ENCODE measurements at places on chromosomes 4 and X.

- no peak for DNase-seq
These were observed 7.9 kb upstream of the KLHL8 start for GRCh38 chr4:87228262-87228860.

DNA sequence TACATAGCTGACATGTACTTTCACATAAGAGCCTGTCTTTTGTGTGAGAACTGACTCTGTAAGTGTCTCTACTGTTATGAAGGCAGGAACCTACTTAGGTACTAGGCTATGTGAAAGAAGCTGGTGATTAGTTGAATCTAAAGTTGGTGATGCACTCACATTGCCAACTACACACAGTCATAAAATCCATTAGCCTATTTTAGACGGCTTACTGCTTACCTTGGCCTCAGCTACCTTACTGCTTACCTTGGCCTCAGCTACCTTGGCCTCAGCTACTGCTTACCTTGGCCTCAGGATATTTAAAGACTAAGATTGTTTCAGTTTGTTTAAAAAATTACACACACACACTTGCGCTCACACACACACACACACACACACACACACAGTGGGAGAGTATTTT lies 549.7 kb downstream of the IL1RAPL1 start:
- DNase-seq = no peak

DNA sequence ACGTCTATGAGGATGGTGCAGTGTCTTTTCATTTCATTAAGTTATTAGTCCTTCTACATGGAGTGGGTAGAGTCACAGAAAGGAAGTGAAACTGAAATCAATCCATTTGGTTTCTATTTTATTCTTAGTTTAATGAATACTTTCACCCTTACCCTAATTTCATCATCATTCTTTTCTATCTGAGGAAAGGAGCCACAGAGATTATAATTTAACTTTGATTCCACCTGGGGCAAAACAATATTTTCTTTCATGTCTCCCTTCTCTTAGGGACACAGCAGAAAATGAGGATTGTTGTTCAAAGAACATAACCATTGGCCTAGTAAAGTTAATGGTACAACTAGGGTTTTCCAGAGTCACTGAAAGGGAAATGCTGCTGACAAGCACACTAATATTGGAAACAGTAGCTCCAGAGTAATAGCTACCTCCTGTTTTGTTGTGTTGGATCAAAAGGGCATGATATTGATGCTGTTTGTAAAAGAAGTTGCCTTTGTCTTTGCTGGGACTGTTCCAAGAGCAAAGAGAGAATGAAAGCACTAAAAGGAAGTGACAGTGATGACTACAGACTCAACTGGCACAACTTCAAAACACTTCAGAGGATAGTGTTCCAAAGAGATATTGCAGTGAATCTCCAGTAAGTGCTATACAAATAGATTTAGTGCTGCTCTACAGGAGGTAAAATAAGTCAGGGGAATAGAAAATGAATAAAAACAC lies 247.1 kb upstream of the PITX2 start:
- DNase-seq = no peak

DNA sequence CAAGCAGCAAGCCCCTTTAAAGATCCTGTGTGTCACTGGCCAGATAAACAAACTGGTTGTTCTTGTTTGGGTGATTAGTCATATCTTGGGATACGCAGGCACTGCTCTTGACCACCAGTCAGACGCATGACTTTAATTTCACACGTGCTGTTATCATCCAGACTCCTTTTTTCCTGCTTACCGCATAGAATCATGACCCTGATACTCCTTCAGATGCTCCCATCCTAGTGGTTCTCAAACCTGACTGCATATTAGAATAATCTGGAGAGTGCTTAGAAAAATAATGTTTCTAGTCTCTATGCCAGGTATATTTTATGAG lies 78.8 kb downstream of the CLDN22 start:
- no peak for DNase-seq

DNA sequence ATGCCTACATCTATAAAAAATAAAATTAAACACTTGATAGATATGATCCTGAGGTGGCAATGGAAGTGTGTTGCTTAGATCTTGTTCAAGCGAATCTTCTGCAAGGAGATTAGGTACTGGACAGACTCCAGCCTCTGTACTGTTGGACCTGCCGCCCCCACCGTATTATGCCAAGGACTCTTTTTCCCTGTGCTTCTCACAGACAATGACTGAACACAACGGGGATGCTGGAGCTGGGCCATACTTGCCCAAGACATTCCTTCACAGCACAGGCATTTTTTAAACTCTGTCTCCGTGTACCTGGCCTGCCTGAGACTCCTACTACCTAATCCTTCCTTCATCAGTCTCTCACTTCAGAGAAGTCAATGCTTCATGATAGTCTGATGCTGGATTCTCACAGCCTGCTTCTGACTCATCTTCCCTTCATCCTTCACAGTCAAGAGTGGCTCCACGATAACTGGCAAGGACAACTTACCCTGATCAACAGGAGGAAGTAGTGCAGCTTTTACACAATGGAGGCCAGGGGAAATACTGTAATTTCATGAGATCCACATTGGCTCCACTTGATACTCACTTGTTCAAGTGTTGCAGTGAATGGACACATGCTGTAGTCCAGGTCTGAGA lies 754.6 kb upstream of the AGA start:
- no peak for DNase-seq

DNA sequence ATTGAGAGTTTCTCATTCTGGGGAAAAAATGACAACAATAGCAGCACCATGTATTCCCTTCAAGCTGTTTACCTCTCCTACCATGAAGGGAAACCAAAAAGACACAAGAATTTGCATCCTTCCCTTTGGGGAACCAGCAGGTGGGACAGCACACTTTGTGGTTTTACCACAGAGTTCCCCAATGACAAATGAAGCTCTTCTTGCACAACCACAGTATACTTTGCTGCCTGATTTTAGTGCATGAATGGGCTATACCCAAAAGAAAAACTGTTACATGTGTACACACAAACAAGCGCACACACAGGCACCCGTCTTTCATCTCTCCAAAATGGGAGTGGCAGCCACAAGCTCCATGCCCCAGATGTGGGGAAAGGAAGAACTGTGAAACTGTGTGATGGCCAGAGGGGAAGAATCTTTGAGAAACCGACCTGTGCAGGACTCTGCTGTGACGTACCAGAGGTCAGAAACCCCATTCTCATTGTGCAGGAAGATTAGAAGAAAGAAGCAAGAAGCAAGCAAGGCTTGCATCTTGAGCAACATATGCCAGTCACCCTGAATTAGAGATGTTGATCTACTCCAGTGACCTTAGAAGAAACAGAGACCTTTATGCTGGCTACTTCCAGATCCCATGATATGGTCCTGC lies 2.7 kb upstream of the MAML3 start:
- DNase-seq = peak; percentile 32

GRCh38 chr4:52982255-52982945 lies 120.3 kb downstream of the RASL11B start:
- DNase-seq = no peak

GRCh38 chr4:83128240-83128929 lies 13.9 kb upstream of the PLAC8 start:
- DNase-seq = no peak

DNA sequence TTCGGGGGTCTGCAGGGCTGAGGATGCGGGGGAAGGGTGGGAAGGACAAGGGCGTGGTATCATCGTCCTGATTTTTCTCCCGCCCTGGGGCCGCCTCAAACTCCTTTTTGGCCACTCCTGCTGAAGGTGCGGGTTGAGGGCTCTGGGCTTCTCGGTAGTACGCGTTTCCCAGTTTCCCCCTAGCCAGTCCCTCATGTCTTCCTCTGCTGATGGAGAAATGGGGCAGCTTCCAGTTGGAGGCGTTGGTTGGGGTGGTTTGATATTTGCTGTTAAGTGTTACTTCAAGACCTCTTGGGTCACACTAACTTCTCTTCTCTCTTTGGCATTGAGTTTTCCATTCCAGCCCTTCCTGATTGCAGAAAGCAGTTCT lies 482 bp downstream of the GSTCD start:
- peak; percentile 26 for DNase-seq

DNA sequence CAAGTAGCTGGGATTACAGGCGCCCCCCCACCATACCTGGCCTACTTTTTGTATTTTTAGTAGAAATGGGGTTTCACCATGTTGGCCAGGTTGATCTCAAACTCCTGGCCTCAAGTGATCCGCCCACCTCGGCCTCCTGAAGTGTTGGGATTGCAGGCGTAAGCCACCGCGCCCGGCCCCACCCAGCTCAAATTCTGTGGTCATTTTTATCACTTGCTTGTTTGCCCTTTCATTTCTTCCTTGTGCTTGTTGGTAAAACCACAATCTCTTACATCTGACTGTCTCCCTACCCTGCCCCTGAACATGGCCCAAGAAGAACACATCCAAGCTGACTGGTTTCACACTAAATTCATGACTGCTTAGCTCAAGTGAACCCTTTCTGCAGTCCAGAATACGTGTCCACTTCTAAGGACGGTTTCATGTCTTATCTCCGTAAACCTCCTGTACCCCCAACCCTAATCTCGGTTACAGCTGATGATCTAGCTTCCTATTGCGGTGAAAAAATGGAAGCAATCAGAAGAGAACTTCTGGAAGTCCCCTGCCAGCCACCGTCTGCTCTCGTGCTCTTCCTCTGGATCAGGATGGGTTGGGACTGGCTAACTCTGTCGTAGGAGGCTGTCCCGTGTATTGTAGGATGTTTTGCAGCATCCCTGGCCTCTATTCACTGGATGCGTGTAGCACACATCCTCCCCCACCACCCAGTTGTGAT lies 5.4 kb upstream of the RS1 start:
- no peak for DNase-seq

DNA sequence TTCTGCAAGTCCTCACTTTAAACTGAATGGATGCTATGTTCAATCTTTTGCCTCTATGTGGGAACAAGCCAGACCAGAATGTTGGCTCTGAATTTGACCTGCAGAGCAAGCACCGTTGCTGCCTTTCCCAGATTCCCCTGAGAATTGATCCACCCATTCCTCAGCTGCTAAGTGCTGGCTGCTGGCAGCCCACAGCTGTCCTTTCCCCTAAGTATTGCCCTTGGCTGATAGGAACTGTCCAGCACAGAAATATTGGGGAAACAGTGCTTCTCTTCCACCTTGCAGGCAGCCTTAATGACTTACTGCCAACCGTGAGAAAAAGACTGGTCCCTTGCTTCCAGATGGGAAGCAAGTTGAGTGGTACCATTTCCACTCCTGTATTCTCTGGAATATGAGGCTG lies 475.9 kb downstream of the PDHA2 start:
- no peak for DNase-seq

GRCh38 chr4:120693816-120694215 lies 228.7 kb downstream of the PRDM5 start:
- no peak for DNase-seq

GRCh38 chr4:181105487-181105886 lies 1137.7 kb upstream of the TENM3 start:
- no peak for DNase-seq

GRCh38 chrX:71183341-71183740 lies 38.7 kb downstream of the NLGN3 start:
- no peak for DNase-seq

DNA sequence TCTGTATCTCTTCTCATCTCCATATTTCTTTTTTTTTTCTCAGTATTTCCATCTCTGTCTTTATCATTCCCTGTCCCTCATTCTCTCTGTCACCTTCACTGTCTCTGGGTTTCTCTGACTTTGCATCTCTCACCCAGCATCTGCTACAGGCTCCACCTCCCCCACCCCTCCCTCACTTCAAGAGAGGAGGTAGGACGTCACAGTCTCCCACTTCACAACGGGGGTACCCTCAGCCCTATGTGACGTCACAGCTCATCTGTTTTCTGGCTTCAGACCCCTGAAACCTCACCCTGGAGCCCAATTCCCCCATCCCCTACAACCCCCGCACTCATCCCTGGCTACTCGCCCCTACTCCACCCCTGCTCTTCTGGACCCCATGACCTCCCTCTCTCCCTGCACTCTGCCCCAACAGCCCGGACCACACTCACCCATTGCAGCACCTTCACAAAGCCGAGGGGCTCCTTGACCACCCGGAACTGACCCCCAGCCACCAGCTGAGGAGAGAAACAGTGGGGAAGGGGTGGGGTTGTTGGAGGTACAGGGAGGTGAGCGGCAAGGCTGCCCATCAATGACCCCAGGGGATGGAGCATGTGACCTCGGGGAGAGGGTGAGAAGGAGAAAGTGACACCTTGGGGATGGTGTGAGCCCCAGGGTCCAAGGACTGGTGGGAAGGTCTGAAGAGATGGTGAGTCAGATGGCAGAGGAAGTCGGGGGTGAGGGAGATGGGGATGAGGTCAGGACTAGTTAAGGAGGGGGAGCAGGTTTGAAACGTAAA lies 1.3 kb downstream of the SYP start:
- no peak for DNase-seq

GRCh38 chrX:117752745-117753144 lies 363.9 kb downstream of the KLHL13 start:
- no peak for DNase-seq

GRCh38 chr4:158964114-158964727 lies 138.7 kb upstream of the RAPGEF2 start:
- DNase-seq = no peak

DNA sequence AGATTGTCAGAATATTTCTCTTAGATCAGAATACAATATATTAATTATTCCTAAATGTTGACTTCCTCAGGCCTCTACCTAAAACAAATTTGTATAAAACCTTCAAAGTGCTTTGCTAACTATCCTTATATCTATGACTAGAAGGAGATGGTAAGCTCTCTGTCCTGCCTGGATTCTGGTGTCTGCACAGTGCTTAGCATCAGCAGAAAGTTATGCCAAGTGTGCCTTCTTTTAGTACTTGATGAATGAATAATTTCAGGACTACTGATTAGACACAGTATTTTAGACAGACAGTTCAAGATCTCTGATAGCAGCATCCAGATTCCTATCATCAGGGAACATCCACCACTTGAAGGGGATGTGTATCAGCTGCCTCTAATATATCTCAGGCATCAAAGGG lies 242.4 kb upstream of the TLL1 start:
- DNase-seq = no peak

GRCh38 chr4:47198791-47199190 lies 167.4 kb downstream of the GABRB1 start:
- no peak for DNase-seq

DNA sequence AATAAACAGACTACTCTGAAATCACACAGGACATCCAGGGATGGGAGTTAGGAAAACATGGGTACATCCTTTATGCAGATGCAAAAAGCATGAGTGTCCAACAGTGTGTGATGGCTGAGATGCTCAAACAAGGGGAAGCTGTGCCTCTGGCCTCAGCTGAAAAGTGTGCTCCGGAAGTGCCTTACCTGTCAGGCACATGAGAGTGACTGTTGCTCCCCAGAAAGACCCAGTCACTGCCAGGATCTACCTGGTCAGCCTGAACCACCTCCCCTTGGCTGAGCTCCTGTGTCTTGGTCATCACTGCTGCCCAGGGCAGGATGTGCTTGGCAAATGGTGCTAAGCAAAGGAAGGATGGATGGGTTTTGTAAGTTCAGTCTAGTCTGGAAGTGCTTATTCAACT lies 4.0 kb downstream of the PPP2R2C start:
- no peak for DNase-seq

GRCh38 chr4:159101988-159102621 lies 774 bp upstream of the RAPGEF2 start:
- DNase-seq = no peak

- no peak for DNase-seq
These were observed 1476.9 kb downstream of the ARAP2 start for GRCh38 chr4:34767407-34767806.

- no peak for DNase-seq
These were observed 641.1 kb downstream of the RAPGEF2 start for GRCh38 chr4:159743971-159744370.
